Stimulated activated CD8-positive, alpha-beta memory T cell treated with anti-CD3 and anti-CD28 coated beads, Interleukin-4, amount 100 ng/mL, for 1 hour (primary cell): ENCODE measurements at places on chromosomes 2 and 18.

DNA sequence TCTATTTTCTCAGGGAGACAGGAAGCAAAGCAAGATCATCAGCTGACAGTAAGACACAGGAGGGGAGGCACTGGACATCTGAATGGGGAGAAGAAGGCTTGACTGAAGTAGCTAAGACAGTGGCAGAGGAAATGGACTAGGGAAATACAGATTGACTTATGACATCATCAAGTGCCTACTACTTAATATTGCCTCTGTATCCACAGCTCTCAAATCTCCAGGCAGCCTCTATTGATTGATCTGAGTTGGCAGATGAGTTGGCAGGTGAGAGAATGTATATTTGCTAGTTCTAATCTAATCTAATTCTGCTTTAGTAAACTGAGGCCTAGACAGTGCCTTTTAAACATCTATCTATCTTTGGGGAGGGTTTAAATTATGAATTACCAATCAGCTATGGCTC, 242.1 kb downstream of the SLC8A1 start:
- DNase-seq = no peak

- no peak for DNase-seq
Measured at GRCh38 chr2:9010866-9011265, 7.4 kb upstream of the MBOAT2 start.

- no peak for DNase-seq
Measured at GRCh38 chr2:111209045-111209514, 88.4 kb downstream of the BCL2L11 start.

DNA sequence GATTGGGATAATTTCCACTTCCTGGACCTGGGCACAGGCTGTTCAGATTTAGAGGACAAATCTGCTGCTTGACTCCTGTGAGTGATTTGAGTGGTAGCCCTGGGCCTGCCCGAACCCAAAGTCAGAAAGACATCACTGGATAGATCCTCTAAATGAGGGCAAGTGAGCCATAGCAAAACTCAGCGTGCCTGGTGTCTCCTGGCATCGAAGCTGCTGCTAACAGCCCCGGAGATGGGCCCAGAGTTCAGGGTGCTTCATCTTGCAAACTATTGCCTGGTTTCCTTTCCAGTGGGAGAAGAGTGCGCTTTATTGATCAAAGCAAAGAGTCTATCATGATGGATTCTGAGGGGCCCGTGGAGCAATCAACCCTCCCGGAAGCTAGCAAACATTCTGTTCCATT, 153.1 kb upstream of the KLHL29 start:
- DNase-seq = no peak

- no peak for DNase-seq
Measured at GRCh38 chr18:35770376-35771014, 189.0 kb downstream of the GALNT1 start.

GRCh38 chr2:87996570-87996969, 19.8 kb downstream of the RNU2-63P start:
- no peak for DNase-seq

DNA sequence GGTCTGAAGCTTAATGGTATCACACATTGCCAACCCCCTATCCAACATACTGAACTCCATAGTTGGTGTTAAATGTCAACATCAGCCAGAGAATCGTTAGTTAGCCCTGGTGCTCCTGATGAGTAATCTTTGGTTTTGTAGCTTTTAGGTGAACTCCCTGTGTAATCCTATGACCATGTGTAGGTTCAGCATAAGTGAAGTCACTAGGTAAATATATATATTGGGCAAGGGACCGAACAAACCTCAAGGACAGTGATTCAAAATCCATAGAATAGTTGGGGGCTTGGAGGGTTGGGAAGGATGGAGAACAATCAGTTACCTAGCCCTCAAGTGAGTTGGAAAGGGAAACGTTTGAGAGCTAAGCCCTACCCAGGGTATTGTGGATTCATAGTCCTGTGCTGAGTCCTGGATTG, 16.0 kb upstream of the AP1S3 start:
- DNase-seq = no peak

GRCh38 chr18:55912071-55912470, 324.1 kb upstream of the TCF4 start:
- DNase-seq = no peak

- DNase-seq = no peak
Measured at GRCh38 chr2:45932278-45932975, 281.0 kb downstream of the PRKCE start.

GRCh38 chr2:69509011-69509749, 71.9 kb upstream of the NFU1 start:
- no peak for DNase-seq
